HuH-7 (cell line): ENCODE measurements at places on chromosomes 7 and 10.

DNA sequence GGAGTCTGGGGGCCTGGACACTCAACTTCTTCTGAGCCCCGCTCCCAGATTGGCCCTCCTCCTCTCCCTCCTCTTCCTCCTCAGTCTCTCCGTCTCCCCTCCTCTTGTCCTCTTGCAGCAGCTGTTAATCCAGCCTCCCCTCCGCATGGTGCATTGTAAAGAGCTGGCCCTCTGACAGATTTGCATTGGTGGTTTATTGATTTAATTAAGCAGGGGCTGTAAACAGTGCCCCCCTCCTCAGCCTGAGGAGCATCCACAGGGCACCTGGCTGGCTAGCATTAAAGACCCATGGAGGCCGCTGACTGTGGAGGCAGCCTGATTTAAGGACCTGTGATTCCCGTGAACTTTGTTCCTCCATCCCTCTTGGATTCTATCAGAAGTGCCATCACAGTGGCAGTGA is 28.9 kb upstream of the PCBD1 start:
- DNase-seq, result no peak

DNA sequence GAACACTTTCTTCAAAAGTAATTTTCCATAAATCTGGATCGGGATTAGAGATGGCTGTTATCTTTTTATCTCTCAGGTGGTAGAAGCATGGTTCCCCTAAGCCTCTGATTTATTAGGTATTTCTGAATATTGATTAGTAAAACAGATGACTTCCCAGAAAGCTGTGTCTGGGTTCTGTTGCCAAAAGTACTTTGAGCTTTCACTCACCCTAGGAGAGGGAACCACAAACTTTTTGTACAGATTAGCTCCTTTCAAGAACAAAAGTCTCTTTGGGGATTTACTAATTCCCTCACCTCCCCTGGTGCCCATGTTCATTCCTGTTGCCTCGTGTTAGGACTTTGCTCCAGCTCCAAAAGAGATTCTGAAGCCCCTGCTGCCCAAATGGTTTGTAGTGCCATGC is 46.7 kb upstream of the STRIP2 start:
- no peak for DNase-seq

GRCh38 chr7:31488562-31489203 is 25.2 kb upstream of the ITPRID1 start:
- peak; percentile 56 for DNase-seq

DNA sequence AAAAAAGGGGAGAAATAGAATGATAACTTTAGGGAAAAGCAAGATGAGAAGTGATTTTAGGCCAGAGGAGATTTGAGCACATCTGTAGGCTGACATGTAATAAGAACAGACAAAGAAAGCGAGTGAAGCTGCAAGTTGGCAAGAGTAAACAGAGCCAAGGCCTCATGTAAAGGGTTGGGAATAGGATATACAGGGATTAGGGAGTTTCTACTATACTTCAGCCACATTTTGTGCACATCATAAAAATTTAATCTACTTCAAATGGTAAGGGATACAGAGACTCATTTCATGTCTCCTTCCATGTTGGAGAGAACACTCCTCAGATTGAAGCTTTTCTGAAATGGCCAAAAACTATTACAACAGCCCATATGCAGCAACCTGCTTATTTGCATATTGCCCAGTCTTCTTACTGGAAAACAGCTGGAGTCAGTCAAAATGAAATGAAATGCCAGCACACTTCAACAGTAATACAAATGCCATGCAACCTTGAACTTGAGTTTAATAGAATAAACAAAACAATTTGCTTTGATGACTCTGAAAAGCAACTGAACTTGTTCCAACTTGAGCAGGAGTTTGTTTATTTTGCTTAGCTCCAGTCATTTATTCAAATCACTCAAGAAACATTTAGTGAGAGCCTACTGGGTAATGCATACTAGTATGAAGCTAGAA is 49.9 kb downstream of the NRCAM start:
- no peak for DNase-seq

- DNase-seq, result no peak
These were observed 21.6 kb downstream of the GARS1 start for GRCh38 chr7:30616318-30616717.

DNA sequence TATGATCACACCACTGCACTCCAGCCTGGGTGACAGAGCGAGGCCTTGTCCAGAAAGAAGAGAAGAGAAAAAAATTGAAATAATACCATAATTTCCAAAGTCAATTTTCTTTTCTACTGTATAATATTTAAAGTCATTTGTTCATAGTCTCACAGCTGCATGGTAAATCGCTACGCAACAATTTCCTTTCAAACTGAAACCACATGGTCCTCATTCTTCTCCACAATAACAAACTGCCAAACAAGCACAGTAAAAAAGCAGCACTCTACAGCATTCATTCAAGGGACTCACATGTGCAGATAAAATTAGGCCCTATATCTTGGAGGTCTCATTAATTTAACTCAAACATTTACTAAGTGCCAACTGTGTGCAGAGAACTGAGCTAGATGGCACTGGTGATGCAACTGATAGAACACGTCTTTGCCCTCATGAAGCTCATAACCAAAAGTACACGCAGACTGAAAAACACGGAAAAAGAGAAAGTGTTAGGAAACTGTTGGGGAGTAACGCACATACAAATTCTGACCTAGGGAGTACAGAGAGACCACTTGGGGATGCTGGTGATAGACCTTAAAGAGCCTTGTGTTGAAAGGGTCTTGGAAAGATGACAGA is 68.4 kb upstream of the SRRM3 start:
- no peak for DNase-seq

GRCh38 chr10:133476641-133476990 is 22.9 kb downstream of the SCART1 start:
- DNase-seq, result peak; percentile 60

DNA sequence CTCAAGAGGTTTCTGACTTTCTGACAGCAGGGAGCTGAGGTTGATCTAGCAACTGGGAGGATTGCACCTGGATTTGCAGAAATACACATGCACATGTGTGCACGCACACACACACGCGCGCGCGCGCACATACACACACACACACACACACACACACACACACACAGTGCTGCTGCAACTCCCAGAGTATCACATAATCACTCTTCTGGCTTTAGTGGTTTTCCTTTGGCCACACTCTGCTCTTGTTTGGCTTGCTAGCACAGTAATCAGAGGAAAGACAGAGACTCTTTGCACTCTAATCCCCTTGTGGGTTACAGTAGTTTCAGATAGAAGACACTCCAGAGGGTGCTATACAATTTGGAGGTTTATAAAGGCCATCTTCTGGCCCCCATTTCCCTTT is 705.0 kb downstream of the AUTS2 start:
- DNase-seq, result no peak

- no peak for DNase-seq
These were observed 1.1 kb downstream of the FAM133B start for GRCh38 chr7:92589056-92589455.

DNA sequence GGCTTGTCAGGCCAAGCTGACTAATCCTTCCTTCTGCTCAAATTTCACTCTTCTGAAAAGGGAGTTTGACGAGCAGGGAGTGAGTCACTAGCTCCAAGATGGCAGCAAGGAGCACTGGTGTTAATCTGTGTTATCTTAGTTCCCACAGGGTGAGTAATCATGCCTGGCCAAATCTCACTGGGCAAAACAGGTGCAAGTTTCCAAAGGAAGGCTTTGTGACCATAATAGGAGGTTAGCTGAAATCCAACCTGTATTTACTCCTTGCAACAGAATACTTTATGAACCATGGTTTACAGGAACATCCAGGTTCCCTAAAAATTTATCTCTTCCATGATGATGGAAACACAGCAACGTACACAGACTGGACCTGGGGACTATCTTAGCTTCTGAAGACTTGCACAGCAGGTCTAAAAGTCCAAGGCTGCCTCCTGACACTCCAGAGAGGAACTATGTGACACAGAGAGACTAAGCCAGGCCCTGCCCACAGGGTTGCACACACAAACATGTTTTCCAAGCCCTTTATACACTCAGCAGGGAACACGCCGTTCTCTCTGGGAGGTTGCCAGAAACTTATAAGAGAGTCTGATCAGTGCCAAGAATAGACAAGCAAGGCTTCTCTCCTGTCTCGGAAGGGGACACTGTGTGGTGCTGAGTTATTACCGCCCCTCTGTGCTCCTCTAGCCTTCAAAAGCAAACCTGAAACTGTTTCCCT is 46.3 kb downstream of the PDK4 start:
- no peak for DNase-seq

GRCh38 chr10:4498711-4499251 is 327.2 kb upstream of the AKR1E2 start:
- DNase-seq, result no peak

- DNase-seq, result no peak
These were observed 52.9 kb upstream of the NCAPG2 start for GRCh38 chr7:158757404-158757989.

DNA sequence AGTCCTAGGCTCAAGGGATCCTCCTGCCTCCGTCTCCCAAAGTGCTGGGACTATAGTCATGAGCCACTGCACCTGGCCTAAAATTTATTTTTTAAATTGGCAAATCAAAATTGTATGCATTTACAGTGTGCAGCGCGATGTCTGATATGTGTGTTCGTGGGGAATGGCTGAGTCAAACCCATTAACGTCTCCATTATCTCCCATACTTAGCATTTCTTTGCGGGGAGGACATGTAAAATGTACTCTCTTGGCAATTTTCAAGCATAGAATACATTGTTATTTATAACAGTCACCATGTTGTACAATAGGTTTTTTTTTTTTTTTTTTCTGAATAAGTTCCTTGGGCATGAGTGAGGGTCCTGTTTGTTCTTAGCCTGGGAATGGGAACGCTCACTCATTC is 3.8 kb downstream of the TMEM184A start:
- no peak for DNase-seq

DNA sequence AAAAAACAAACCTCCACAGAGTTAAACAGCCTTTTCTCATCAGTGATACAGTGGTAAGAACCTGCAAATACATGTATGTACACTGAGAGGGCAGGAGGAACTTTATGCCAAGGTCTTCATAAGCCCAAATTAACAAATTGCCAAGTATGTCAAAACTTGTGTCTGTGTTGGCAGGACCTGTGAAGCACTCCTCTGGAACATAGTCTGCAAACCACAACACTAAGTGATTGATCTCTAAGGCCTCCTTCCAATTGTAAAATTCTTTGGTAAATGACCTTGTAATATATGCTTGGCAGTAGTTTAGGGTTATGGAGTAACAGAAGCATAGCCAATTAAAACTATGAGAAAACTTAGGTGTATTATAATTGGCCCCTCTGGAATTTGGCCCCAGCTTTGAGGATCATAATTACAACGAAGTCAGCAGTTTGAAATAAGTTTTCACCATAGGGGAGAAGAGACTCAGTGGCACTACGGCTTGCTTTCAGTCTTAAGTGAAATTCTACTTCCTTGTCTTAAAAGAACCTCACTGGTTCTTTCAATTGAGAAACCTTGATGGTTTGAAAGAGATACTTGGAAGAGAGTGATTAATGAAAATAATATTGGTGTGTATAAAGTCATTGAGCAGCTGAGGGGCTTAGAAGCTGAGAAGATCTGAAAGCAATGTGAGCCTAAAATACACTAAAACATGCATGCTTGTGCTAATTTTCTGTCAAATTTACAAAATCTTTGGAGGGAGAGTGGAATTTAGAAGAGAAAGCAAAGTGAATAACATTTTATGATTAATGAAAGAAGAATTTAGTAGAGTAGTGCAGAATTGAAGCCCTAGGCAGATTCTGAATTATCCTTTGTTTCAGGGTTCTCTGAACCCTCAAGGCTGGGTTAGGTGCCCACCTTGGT is 57.6 kb downstream of the CNNM2 start:
- DNase-seq, result no peak

GRCh38 chr10:13730956-13731355 is 144.2 kb downstream of the PRPF18 start:
- no peak for DNase-seq

- DNase-seq, result peak; percentile 47
These were observed 152.7 kb upstream of the NRP1 start for GRCh38 chr10:33487014-33487776.

DNA sequence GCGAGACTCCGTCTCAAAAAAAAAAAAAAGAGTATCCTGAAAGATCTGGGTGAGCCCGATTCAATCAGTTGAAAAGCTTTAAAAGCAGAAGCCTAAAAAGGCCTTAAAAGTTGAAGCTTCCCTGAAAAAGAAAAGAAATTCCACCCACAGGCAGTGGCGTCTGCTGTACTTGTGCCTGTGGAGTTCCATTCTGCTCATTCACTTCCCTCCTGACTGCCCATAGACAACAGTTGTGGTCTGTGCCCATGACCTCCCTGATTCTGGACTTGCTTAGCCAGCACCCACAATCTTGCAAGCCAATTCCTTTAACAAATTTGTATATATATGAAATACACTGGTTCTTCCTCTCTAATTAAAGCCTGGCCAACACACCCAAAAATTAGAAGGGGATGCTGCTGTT is 141.7 kb downstream of the DLG5 start:
- no peak for DNase-seq

- DNase-seq, result no peak
These were observed 22.7 kb downstream of the HOXA1 start for GRCh38 chr7:27073076-27073475.

GRCh38 chr10:91002656-91003055 is 81.8 kb upstream of the ANKRD1 start:
- no peak for DNase-seq

DNA sequence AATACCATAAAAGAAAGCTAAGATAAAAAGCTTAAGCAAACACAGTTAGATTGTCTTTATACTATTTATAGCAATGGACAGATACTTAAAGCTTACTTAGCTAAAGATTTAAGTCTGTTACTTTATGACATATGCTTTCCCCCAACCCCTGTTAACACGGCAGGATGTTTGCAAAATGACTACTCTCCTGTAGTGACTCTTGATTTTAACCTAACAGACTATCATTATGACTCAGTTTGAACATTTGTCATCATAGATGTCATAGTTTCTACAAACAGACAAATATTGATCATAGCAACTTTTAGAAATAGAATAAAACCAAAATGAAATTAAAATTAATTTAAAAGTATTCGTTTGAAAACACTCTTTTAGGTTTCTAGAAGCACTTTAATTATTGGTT is 7.8 kb upstream of the COMMD3 start:
- no peak for DNase-seq

- no peak for DNase-seq
These were observed 63.2 kb upstream of the OPALIN start for GRCh38 chr10:96421995-96422394.

GRCh38 chr7:46559194-46559832 is 638.2 kb upstream of the IGFBP3 start:
- no peak for DNase-seq

- no peak for DNase-seq
These were observed 12.3 kb downstream of the AUTS2 start for GRCh38 chr7:69610374-69611084.

- DNase-seq, result no peak
These were observed 27.1 kb upstream of the GPAM start for GRCh38 chr10:112210666-112211065.

GRCh38 chr10:115879372-115880089 is 393.5 kb downstream of the GFRA1 start:
- DNase-seq, result no peak

DNA sequence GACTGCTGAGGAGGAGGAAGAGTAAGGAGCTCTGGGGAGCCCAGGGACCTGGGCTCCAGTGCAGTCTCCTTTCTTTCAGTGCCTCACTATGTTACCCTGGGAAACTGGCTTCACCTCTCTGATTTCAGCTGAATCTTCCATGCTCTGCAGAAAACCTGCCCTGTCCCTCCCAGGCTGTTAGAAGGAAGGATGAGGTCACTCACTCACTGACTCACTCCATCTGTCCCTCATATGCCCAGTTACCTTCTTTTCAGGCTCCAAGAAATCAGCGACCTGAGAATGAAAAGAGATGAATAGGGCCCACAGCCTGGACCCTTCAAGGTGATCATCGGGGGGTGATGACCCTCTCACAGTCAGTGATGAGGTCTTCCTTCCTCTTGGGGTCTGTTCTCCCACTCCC is 481 bp downstream of the SFTPA2 start:
- DNase-seq, result no peak

- DNase-seq, result no peak
These were observed 369.2 kb upstream of the NRP1 start for GRCh38 chr10:33703501-33704213.
